ENCODE measurements at places on chromosomes 1 and 21.

DNA sequence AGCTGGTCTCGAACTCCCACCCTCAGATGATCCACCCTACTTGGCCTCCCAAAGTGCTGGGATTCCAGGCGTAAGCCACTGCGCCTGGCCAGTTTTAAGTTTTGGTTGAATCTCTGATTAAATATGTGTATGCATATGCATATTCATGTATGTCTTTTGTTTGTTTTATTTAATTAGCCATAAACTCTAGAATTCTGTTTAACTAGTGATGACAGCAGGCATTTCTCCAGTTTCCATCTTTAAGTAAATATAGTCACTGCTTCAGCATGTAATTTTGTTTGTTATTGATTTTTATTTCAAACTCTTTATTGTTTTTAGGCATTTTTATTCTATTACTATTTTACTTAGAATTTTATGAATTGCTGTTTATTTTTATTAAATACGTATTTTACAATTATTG lies 58.0 kb downstream of the NUF2 start:
- no peak for DNase-seq

DNA sequence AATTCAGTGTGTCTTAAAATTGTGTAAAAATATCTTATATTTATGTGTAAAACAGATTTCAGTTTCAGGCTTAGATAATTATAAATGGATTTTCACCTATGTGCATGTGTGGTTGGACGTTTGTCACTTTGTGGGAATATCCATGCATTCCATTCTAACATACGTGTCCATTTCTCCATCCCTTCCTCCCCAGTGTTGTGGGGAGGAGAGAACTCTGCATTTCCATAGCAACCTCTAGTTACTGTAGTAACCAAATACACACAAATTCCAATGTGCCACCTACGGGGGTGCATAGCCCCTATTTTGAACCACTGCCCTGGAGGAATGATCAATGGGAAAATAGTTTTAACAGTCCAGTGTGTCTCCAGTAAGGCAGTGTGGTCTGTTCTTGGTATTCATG lies 79.0 kb downstream of the RASAL2 start:
- DNase-seq: no peak

- DNase-seq: no peak
Measured at GRCh38 chr1:23004112-23004511, 11.5 kb downstream of the TEX46 start.

DNA sequence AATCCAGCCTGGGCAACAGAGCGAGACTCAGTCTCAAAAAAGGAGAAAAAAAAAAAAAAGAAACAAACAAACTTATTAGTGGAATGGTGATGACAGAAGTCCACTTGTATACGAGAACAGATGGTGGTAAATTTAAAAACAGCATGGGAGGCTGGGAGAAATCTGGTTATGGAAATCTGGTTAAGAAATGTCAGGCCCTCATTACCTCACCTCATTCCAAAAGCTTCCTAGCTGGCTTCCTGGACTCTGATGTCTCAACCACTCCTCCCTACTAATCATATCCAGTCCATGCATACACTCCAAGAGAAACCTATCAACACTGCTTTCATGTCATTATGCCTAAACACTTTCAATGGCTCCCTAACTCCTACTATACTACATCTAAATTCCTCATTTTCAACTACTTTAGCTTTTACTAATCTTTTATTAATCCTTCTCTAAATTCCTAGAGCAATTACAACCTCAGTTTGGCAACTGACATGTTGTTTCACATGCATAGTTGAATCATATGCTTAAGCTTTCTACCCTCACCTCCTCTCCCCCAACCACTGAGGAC lies 52.9 kb downstream of the FOXJ3 start:
- no peak for DNase-seq

- DNase-seq: no peak
Measured at GRCh38 chr1:35835398-35835797, 27.6 kb downstream of the AGO4 start.

- no peak for DNase-seq
Measured at GRCh38 chr1:228405200-228405978, 1.2 kb downstream of the TRIM11 start.

DNA sequence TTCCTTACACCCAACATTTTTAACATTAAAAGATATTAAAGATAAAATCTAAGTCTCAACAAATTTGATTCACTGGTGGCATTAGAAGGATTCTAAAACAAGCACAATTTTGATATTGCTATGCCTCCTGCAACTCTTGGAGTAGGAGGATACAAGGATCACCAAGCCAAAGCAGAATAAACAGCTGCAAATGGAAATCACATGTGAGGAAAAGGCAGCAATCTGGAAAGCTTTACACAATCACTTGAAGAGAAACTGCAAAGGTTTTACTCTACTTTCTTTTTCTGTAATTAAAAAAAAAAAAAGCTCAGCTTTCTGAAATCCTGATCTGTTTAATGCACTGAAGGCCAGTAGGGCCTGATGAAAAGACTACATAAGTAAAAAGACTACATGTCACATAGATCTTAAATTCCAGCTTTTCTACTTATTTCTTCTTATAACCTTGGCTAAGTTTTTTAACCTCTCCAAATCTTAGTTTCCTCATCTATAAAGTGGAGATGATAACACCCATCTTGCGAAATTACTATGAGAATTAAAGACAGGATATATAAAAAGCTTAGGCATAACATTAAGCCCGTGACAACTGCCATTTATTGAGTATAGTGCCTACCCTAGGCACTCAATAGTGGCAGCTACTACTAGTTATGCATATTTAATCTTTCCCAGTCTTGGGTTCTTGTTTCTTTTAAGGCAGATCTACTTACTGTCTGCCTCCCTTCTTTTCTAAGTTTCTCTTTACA lies 73.5 kb downstream of the EPS15 start:
- DNase-seq: no peak

- no peak for DNase-seq
Measured at GRCh38 chr1:209607102-209607794, 23.7 kb downstream of the CAMK1G start.

GRCh38 chr1:156641761-156642264 lies at the start of gene BCAN:
Gene BCAN, plus strand, starts transcription at chr1:156642117. Its CDS starts 3,938 bp downstream, at chr1:156646055.
- DNase-seq: no peak

- no peak for DNase-seq
Measured at GRCh38 chr1:37497832-37498231, 16.7 kb downstream of the MEAF6 start.

DNA sequence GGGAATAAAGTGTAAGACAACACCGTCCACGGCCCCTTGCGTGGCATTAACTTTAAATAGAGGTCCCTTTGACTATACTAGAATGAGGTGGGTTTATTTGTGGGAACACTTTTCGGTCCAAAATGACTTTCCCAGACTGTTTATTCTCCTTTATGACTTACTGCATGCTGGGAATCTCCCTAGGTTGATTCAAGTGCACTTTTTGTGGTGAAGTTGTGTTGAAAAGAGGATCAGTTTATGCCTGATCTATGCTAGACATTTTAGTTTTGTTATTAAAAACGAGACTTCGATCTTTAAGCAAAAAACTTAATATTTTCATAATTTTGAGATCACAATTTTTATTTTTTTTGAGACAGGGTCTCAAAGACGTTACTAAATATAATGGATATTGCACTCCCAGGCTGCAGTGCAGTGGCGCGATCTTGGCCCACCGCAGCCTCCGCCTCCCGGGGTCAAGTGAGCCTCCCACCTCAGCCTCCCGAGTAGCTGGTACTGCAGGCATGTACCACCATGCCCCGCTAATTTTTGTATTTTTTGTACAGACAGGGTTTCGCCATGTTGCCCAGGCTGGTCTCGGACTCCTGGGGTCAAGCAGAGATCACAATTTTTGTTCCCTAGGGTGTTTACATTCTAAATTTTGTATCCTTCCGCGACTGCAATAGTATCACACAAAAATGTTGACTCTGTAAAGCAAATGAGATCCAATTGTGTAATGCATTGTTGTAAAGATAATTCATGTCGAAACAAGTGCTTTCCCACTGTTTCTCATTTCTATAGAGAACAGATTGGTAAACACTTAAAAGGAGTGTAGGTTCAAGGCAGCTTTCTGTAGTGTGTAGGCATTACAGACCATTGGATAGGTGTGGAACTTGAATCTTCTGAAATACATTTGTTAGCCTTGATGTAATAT lies 1.6 kb downstream of the CDC42 start:
- DNase-seq: no peak

- DNase-seq: no peak
Measured at GRCh38 chr1:21001042-21001441, 175.7 kb downstream of the EIF4G3 start.

- DNase-seq: no peak
Measured at GRCh38 chr1:83583351-83584014, 415.4 kb downstream of the TTLL7 start.

DNA sequence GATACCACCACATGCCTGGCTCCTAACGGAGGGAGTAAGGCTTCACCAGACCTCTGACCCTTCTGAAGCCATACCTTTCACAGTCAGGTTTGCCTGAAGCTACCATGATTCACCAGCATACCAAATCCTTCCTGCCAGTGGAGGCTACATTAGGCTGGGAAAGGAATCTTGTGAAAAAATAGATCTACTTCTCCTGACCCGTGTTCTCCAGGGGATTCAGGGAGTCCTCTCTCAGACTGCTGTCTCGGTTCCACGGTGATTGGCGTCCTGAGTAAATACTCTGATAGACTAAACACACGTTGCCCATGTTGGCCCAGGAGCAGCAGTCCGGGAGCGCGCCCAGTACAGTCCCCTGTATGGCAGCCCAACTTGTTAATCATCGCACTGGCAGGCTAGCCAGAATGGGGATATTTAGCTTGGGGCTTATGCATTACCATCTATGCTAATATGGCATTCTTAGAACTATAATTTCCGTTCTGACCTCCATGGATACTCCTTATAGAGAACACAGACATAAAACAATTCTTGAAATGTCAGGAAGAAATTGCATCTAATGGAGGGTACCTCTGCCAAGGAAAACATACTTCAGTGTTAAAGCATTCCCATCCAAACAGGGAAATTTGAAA lies 173.2 kb downstream of the ROR1 start:
- no peak for DNase-seq

- DNase-seq: no peak
Measured at GRCh38 chr1:112698366-112699310, 8.3 kb downstream of the RHOC start.

DNA sequence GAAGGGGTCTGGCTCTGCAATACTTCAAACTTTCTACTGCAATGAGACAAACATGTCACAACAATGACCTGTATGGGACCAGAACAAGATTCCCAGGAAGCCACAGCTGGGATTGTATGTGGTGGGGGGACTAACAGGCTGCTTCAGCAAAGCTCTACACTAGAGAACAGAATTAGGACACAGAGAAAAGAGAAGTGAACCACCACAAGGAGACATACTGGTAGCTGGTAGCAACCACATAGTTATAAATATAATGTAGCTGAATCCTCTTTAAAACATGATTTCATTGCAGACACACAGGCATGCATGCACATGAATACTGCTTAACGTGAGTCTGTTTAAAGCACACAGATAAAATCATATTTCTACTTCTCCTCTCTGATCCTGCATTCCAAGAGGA lies 3.5 kb upstream of the ILDR2 start:
- no peak for DNase-seq

- DNase-seq: no peak
Measured at GRCh38 chr1:1432951-1433803, 2.3 kb upstream of the VWA1 start.

GRCh38 chr1:229839800-229840199 lies 213.8 kb downstream of the URB2 start:
- no peak for DNase-seq
